ENCODE measurements at places on chromosomes 3 and 15. TPM values are rescaled to one million over a fixed set of nuclear protein-coding genes. Genes with fewer than 3 reads are reported as not detected.

DNA sequence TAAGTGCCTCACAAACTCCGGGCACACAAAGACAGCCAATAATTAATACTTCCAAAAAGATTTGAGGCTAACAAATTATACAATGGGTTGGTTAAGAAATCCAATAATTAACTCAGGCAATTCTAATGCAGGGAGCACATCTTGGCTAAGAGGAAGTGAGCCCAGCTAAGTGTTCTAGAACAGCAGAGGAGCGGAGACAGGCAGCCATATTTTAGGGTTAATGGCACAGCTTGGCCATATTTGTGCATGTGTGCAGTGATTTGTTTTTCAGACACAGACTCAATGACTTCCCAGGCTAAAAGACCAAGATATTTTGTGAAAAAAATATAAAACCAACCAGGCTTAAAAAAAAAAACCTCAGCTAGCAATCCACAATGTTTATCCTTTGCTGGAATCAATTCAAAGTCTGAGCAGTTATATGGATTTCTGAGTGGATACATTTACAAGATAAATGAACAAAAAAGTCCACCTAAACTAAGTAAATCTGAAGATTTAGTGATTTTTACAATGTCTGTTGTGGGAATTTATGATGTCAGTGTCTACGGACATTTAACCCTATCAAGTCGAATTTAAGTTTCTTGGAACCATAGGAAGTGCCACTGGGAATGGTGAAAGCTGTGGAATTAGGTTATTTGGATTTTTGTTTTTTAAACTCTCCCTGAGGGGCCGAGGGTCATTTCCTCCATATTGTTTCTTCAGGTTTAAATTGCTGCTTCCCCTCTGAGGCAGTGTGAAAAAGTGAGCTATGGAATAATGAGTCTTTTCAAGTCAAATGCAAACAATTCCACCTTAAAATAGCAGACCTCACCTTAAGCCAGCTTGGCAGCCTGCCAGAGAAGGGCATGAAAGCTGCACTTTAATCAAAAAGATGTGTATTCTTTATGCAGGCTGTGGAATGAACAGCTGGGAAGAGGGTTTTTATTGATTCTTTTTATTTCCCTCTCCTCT lies 413.7 kb upstream of the TBL1XR1 start:
- DNase-seq: no peak
- no peaks in the 10 kb centered on the region for H3K36me3 ChIP-seq
- peaks cover 27% of the 10 kb centered on the region for H3K4me1 ChIP-seq
- H3K27ac ChIP-seq: no peak overlapping the region

Gene COL8A1
- total RNA-seq: 15.6 TPM

- H3K4me3 ChIP-seq: no peak overlapping the region
- peaks cover 3% of the 10 kb centered on the region for H3K4me1 ChIP-seq
- no peaks in the 10 kb centered on the region for H3K36me3 ChIP-seq
- H3K27me3 ChIP-seq: no peaks in the 10 kb centered on the region
These were observed 84.8 kb upstream of the ICE2 start for GRCh38 chr15:60563539-60564404.

Gene IL17RD
- total RNA-seq: 4.0 TPM

DNA sequence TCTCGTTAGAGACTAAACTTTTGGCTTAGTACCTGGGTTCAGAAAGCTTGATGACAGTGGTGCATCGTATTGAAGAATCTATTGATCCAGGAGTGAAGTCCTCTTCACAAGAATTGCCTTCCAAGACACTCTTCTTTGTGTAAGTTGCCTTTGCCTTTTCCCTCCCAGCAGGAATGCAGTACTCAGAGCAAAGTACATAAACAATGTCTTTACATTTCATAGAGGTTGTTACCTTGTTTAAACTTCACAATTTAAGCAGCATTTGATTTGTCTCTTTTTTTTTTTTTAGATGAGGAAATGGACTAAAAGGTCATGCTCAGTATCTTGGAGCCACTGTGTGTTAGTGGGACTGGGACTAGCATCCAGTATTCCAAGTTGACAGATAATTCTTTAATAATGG lies 9.9 kb downstream of the RAB7A start:
- no peaks in the 10 kb centered on the region for H3K36me3 ChIP-seq
- H3K4me1 ChIP-seq: peaks cover 76% of the 10 kb centered on the region
- no peak overlapping the region for H3K27ac ChIP-seq
- H3K27me3 ChIP-seq: no peaks in the 10 kb centered on the region
- DNase-seq: no peak

- no peaks in the 10 kb centered on the region for H3K36me3 ChIP-seq
- no peaks in the 10 kb centered on the region for H3K27me3 ChIP-seq
- peaks cover 56% of the 10 kb centered on the region for H3K4me1 ChIP-seq
- H3K27ac ChIP-seq: peak overlapping the region; percentile 98
- H3K4me3 ChIP-seq: peak overlapping the region; percentile 7
- no peak for DNase-seq
These were observed 328.2 kb downstream of the TIGIT start for GRCh38 chr3:114622001-114622400.

Gene P2RY14
- 4.1 TPM for total RNA-seq

- H3K4me1 ChIP-seq: peaks cover 21% of the 10 kb centered on the region
- H3K4me3 ChIP-seq: no peak overlapping the region
- no peaks in the 10 kb centered on the region for H3K36me3 ChIP-seq
- H3K27ac ChIP-seq: no peak overlapping the region
- DNase-seq: no peak
- no peaks in the 10 kb centered on the region for H3K27me3 ChIP-seq
These were observed 63.2 kb downstream of the PDZRN3 start for GRCh38 chr3:73561494-73561893.

- H3K4me1 ChIP-seq: no peaks in the 10 kb centered on the region
- no peak for DNase-seq
- H3K36me3 ChIP-seq: no peaks in the 10 kb centered on the region
- no peak overlapping the region for H3K4me3 ChIP-seq
These were observed 179.4 kb upstream of the ALCAM start for GRCh38 chr3:105187344-105187743.

Gene HHLA2
- not detected for total RNA-seq

Gene C3orf49
- total RNA-seq: not detected

- H3K36me3 ChIP-seq: no peaks in the 10 kb centered on the region
- DNase-seq: no peak
- H3K27ac ChIP-seq: no peak overlapping the region
These were observed 838.3 kb upstream of the ROBO1 start for GRCh38 chr3:80606073-80606472.

DNA sequence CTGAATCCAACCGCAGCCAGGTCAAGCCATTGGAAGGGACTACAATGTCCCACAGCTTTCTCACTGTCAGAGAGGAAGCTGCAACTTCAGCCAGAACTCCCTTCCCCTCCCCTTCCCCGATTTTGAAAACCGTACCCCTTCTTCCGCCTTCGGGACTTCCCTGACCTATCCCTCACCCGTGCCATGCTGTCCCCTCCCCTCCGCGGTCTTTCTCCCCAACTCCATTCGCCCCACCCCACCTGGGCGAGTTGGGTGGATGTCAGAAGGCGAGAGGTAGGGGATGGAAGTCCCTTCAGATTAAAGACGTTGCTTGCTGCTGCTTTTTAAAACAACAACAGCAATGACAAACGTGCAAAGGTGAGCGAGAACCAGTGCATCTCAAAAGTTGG lies 723 bp downstream of the CPNE4 start:
- no peak overlapping the region for H3K4me3 ChIP-seq
- DNase-seq: no peak
- no peaks in the 10 kb centered on the region for H3K4me1 ChIP-seq
- H3K27me3 ChIP-seq: peaks cover 84% of the 10 kb centered on the region
- H3K36me3 ChIP-seq: no peaks in the 10 kb centered on the region

Gene USP19
- 63.4 TPM for total RNA-seq

DNA sequence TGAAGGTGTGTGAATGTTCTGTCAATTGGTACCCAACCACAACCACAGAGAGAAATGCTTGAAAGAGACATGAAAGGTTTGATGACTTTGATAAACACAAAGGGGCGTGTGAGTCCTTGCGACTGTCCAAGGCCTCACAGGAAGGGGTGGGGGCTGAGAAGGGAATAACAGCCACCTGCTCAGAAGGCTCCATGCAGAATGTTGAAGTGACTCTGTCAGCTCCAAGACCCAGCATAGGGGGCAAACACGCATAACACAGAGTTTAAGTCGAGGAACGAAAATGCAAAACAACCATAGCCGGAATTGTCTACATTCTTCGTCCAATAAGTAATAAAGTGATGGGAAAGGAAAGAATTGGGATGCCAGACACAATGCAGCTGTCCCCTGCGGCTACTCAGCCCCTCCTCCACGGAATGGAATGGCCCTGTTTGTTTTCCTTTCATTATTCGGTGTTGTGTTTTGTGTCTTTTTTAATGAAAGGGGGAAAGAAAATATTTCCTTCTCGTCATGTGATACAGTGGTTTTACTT lies 19.9 kb downstream of the TMEM212 start:
- H3K36me3 ChIP-seq: no peaks in the 10 kb centered on the region
- peak overlapping the region; percentile 6 for H3K4me3 ChIP-seq
- no peak for DNase-seq
- peaks cover 30% of the 10 kb centered on the region for H3K4me1 ChIP-seq

Gene TRH
- not detected for total RNA-seq

DNA sequence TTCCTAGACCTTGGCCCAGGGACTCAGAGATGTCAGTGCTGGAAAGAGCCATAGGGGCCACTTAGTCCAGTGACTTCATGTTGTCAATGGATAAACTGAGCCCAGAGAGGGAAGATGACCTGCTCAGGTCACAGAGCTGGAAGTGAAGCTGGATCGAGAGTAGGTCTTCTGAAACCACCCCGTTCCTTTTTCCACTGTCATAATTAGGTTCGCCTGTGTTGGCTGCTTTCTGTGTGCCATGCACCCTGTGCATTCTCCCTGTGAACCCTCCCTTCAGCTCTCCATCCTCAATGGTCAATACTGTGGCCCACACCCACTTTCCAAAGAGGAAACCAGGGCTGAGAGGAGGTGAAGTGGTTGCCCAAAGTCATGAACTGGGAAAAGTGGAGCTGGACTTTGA lies 74.8 kb downstream of the CCR1 start:
- no peak overlapping the region for H3K4me3 ChIP-seq
- no peak for DNase-seq
- H3K27me3 ChIP-seq: no peaks in the 10 kb centered on the region
- H3K36me3 ChIP-seq: no peaks in the 10 kb centered on the region
- H3K4me1 ChIP-seq: no peaks in the 10 kb centered on the region

DNA sequence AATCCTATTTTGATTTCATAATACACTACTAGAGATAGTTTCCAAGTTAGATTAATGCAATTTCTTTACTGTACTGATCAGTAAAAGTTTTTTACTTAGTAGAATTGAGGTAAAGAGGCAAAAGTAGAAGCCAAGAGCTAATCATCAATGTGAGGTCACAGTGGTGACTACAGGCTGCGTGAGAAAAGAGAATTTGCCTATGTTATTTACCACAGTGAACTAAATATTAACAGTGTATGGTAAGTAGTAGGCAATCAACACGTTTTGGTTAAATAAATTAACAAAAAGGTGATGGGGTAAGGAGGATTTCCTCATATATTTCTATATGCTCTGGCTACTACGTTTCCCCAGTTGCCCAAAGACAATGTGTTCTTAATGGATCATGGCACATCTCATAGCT lies 202.2 kb upstream of the CMC1 start:
- no peaks in the 10 kb centered on the region for H3K36me3 ChIP-seq
- no peak overlapping the region for H3K27ac ChIP-seq
- H3K4me1 ChIP-seq: no peaks in the 10 kb centered on the region
- H3K27me3 ChIP-seq: no peaks in the 10 kb centered on the region
- DNase-seq: no peak

Gene NAA80
- 8.2 TPM for total RNA-seq

DNA sequence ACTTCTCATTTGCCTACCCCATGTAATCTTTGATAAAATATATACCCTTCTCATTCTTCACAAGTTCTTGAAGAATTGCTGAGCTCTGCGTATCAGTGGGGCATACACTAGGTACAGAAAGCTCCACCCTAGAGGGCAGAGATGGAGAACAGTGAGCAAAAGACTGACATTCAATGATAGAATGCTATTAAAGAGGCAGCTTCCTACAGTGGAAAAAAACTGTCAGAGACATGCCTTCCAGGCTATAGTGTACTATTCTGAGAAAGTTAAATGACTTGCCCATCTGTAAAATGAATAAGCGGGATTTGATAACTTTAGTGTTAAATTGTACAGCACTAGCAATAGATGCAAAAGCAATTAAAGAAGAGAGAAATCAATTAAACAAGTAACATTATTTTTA lies 172.8 kb downstream of the SUCNR1 start:
- H3K36me3 ChIP-seq: no peaks in the 10 kb centered on the region
- no peak overlapping the region for H3K4me3 ChIP-seq
- DNase-seq: no peak
- no peaks in the 10 kb centered on the region for H3K27me3 ChIP-seq
- peaks cover 15% of the 10 kb centered on the region for H3K4me1 ChIP-seq
- no peak overlapping the region for H3K27ac ChIP-seq

GRCh38 chr3:89114841-89115223 lies 7.4 kb downstream of the EPHA3 start:
- DNase-seq: no peak
- H3K4me3 ChIP-seq: peak overlapping the region; percentile 53
- no peaks in the 10 kb centered on the region for H3K4me1 ChIP-seq

Gene PDE8A
- total RNA-seq: 17.5 TPM

GRCh38 chr15:87345961-87346360 lies 910.6 kb downstream of the NTRK3 start:
- DNase-seq: no peak
- H3K36me3 ChIP-seq: no peaks in the 10 kb centered on the region
- H3K27me3 ChIP-seq: no peaks in the 10 kb centered on the region
- no peak overlapping the region for H3K27ac ChIP-seq
- H3K4me3 ChIP-seq: no peak overlapping the region

Gene GPR149
- total RNA-seq: not detected

Gene MFGE8
- total RNA-seq: 502 TPM

GRCh38 chr3:128182656-128183055 lies 29.4 kb downstream of the EEFSEC start:
- DNase-seq: no peak
- no peak overlapping the region for H3K4me3 ChIP-seq
- H3K36me3 ChIP-seq: no peaks in the 10 kb centered on the region

Gene ANKRD63
- 0.37 TPM for total RNA-seq

Gene EXD1
- total RNA-seq: not detected

DNA sequence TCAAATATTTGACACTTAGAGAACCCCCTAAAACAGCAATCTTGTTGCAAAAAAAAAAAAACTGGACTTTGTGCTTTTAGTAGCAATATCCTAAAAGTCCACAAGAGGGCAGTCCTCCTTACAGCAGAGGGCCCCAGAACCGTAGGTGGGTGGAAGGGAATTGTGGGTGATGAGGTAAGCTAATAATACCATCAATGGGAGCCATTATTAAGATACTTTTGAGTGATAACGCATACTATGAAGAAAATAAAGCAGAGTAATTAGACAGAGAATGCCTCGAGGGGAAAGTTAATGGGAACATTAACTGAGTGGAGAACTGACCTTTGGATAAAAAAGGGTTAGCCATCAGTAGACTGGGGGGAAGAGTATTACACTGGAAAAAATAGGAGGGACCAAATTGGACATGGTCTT lies 229.9 kb downstream of the THRB start:
- peaks cover 7% of the 10 kb centered on the region for H3K4me1 ChIP-seq
- no peaks in the 10 kb centered on the region for H3K36me3 ChIP-seq
- no peak overlapping the region for H3K4me3 ChIP-seq
- DNase-seq: no peak
- no peak overlapping the region for H3K27ac ChIP-seq

GRCh38 chr3:24161841-24162240 lies 216.8 kb downstream of the NR1D2 start:
- H3K27me3 ChIP-seq: no peaks in the 10 kb centered on the region
- no peaks in the 10 kb centered on the region for H3K36me3 ChIP-seq
- no peak overlapping the region for H3K27ac ChIP-seq
- peaks cover 5% of the 10 kb centered on the region for H3K4me1 ChIP-seq
- H3K4me3 ChIP-seq: peak overlapping the region; percentile 3

GRCh38 chr3:138950006-138950644 lies 3.1 kb downstream of the FOXL2NB start:
- no peak overlapping the region for H3K27ac ChIP-seq
- H3K36me3 ChIP-seq: no peaks in the 10 kb centered on the region
- peaks cover 20% of the 10 kb centered on the region for H3K4me1 ChIP-seq
- peaks cover 82% of the 10 kb centered on the region for H3K27me3 ChIP-seq
- peak overlapping the region; percentile 33 for H3K4me3 ChIP-seq
- DNase-seq: peak; percentile 28

Gene PLSCR5
- not detected for total RNA-seq
